CD14-positive monocyte (primary cell): ENCODE measurements at places on chromosomes 2 and 18.

DNA sequence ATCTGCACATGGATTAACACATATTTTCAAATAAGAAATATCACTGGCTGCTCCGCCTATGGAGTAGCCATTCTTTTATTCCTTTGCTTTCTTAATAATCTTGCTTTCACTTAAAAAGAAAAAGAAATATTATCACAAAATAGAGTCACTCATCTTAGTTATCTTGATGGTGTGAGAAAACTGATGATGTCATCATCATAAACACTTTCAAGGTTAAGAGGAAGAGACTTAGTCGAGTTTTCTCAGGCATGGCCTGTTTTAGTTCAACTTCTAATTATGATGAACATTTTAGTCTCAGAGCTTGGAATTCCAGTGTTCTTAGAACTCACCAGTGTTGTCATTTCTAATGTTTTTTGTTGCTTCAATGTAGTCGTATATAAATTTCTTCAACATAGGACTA lies 506.1 kb downstream of the PTPRM start:
- no peak for DNase-seq

GRCh38 chr2:109340381-109340780 lies 211.4 kb downstream of the SH3RF3 start:
- no peak for DNase-seq

GRCh38 chr18:8719192-8719591 lies 13.8 kb downstream of the MTCL1 start:
- DNase-seq: no peak

DNA sequence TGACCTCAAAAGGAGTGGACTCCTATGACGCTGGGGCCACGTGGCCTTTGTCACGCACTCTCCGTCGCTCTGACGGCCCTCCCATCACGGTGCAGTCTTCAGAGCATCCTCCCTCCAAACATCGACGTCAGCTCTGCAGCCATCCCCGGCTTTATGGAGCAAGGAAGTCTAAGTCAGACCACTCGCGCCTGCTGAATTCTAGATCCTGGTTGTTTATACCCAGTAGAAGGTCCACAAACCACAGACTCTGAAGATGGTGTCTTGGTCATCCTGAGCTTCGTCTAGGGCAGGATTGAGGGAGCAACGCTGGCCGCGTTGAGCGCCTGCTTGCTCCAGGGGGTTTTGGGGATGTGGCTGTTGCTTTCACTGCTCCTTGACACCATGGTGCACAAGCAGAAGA lies 228.0 kb upstream of the SALL3 start:
- no peak for DNase-seq
